ENCODE measurements at places on chromosomes 4 and X.

DNA sequence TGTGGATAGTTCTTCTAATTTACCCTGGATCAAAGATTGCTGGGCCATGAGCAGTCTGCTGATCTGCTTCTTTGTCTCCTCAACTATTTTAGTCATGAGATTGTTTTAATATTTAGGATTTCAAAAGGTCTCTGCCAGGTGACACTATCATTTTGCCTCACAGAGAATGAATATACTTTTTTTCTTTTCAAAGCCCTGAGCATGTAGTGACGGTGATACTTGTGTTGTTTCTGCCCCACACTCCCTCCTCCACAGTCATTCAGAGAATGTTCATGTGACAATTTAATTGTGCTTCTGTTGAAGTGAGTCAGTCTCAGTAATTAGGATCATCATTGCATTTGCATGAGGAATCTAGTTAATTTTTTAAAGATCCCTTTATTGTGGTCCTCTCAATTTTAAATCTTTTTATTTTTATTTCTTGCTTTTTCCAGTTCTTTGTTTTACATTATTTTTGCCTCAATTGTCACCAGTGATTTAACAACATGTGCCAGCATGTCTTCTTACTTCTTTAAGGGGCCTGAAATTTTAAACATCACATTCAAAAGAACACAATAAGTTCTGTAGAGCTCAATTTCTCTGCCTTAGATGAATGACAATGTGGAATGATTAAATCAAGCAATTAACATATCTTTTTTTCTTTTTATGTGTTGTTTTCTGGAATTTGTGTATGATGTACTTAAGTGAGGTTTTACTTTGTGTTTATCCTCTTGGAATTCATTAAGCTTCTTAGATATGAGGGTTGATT is 12.3 kb downstream of the MMRN1 start:
- DNase-seq: no peak

DNA sequence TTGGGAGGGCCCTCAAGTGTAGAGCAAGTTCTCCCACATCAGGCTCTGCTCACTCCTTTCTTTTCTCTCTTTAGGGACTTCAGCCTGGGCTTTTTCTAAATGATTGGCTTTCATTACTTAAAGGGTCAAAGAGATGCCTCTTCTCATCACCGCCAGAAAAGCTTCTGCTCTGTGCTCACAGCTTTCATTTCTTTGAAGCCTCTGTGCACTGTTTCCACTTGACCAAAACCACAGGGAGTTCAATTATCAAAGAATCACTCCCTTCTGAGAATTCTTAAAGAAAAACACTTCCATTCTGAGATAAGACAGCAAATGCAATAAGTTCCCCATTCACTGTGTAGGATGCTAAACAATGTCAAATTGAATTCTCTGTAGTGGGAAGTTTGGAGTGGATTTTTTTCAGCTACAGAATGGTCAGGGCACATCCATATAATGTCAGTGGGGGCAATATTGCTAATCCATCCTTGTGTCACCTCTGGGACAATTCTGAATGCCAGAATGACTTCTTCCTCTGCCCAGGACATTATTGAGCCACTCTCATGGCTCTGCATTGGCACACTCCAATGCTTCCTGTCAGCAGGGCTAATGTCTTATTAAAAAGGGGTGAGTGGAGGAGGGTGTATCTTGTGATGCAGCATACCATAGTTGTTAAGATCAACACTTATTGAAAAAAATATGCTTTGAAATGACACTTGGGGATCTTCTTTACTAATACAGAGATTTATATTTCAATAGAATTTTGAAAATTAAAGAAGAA is 217.6 kb downstream of the SNCA start:
- no peak for DNase-seq

DNA sequence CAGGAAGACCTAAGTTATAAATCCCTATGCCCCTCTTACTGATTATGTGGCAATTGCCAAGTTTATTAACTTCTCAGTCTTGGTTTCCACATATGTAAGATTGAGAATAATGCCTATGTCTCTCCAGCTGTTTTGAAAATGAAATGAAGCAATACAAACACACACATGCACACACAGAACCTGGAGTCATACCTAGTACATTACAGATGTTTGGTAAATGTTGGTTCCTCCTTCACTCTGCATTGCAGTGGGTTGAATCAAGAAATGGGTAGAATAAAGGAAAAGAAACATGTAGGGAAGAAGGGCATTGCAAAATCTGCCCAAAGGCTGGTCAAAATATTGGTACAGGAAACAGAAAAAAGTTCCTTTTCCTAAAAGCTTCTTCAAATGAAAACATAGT is 309.9 kb upstream of the EMCN start:
- no peak for DNase-seq

DNA sequence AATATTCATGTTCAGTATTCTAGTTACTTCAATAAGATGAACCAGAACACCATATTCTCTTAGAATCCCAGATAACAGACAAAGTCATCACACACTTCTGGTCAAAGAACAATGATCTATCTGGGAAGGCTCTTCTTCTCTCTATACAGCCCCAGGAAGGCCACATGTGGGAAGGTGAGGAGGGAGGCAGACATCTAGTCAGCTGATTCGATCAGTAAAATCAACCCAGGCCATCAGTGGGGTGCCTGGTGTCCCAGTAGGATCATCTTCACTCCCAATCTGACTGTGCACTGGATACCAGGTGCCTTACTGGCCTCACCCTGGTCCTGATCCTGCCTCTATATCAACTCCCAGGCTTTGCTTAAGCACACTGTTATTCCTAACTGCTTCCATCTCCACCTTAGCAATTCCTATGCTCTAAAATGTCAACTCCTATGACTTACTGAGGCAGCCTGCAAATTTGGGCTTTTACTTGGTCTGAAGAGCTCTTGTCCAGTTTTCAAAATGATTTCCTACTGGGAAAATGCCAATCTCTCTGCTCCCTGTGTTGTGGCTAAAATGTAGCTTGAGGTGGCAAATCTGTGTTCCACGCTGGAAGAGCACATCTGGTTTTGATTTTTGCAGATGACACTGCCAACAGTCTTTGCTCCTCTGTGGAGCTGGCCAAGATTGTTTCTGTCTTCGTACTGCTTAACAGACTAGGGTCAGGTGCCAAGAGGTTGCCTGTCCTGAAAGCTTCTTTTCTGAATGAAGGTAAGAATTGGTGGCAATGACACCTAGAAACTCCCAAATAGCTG is 128.7 kb downstream of the MGST2 start:
- no peak for DNase-seq

Measured in WERI-Rb-1 (cell line).